D721Med (cell line): ENCODE measurements at places on chromosomes 12 and 14.

DNA sequence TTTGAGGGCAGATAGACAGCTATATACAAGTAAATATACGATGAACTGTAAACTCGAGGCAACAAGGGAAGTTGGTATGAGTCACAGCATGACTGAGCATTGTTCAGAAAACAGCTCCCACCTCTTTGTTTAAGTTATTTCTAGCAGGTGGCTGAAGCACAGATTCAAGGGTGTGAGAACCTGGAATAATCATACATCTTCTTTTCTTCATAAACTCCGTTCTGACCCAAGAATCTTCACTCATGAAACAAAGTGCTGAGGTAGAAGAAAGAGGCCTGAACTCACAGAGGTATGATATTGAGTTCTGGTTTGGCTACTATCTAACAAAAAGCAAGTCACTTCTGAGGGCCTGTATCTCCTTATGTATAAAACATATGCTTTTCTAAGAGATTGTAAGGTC lies 364.1 kb upstream of the KITLG start:
- no peak for DNase-seq

DNA sequence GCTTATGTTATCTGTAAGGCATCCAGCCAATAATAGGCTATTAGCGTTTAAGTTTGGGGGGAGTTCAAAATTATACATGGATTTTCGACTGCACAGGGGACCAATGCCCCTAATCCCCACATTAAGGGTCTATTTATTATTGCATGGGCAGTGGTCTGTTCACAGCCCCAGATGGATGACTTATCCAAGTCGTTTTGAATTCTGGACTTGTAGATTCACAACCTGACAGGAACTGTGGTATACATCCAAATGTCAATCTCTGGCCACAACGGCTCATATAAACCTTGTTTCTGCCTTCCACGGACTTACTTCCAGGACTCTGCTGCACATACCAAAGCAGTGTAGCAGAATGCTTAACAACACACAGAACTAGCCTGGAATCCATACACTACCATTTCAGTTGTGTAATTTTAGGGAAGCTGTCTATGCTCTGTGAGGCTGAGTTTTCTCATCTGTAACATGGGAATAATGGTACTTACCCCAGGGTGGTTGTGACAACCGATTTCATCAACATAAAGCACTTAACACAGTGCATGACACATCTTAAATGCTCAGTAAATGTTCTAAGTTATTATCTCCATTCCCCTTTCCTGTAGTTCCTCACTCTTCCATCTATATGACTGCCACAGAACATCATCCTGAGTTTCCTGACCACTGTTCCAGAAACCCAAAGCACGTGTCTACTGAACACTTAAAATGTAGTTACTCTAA lies 3.7 kb downstream of the DDX24 start:
- DNase-seq: no peak

DNA sequence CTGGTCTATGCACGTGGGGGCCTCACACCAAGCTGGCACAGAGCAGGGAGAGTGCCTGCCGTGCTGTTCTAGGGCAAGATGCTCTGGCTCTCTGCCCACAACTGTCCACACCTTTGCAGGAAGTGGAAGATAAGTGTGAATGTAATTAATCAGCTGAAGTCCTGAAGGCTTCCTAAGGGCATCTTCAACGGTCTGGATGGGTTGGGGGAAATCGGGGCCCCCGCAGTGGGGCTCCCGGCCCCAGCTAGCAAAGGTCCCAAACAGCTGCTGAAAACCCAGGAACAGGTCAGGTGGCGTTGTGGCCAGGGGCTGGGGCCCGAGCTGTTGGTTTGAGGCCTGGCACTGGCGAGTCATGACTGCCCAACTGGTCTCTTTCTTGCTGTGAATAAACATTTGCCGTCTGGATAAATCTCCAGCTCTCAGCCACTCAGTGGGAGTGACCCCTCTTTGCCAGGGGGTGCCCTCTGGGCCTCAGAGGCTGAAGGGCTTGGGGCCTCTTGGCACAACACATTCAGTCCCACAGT lies 6.7 kb upstream of the SLC25A29 start:
- DNase-seq: no peak

DNA sequence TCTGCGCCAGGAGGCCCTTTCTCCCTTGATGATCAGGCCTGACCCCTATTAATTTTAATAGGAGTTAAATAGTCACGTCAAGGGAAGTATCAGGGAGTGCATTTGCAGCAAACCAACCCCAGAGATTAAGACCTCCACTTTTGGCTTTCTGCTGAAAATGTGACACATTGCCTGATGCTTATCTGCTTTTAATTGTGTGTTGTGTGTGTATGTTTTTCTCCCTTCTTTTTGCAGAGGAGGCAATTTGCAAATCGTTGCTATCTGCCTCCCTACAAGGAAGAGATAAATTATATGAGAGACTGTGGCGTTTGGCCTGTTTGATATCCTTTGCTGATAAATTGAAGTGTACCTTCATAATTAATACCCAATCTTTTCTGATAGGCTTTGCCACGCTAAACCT lies 822.9 kb downstream of the VRK1 start:
- no peak for DNase-seq

DNA sequence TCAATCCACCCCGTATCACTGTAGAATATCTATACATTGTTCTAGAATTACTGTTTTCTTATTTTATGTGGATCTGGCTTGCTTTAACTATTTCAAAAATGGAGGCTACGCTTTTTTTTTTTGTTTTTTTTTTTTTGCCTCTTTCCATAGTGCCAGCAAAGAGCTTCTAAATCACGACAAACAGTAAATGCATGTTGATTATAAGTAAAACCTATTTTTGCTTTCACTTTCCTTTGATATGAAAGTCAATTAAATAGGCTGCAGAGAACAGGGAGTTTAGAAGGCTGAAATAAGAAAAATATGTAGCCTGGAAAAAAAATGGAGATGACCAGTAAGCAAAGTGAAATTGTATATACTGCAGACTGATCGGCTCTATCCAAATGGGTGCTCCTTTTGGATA lies 112.3 kb upstream of the AMIGO2 start:
- no peak for DNase-seq

DNA sequence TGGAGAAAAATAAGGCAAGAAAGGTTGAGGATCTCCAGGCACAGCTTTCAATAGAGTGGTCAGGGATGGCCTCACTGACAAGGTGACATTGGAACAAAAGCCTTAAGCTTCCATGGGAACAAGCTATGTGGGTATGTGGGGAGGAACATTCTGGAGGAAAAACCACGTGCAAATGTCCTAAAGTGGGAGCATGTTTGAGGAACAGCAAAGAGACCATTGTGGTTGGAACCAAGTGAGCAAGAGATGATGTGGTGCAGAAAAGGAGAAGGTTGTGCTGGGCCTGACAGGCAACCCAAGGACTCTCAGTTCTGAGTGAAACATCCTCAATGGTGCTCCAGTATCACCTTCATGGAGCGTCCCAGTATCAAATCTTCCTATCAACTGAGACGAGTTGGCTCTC lies 184.0 kb downstream of the CAND1 start:
- DNase-seq: no peak

GRCh38 chr12:102964872-102965271 lies 7.4 kb downstream of the ASCL1 start:
- no peak for DNase-seq

DNA sequence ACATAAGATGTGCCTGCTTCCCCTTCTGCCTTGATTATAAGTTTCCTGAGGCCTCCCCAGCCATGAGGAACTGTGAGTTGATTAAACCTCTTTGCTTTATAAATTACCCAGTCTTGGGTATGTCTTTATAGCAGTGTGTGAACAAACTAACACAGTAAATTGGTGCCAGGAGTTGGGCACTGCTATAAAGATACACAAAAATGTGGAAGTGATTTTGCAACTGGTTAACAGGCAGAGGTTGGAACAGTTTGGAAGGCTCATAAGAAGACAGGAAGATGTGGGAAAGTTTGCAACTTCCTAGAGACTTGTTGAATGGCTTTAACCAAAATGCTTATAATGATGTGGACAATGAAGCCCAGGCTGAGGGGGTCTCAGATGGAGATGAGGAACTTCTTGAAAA lies 264.1 kb downstream of the DACT1 start:
- no peak for DNase-seq

GRCh38 chr12:31832740-31833729 lies 104.2 kb upstream of the AMN1 start:
- no peak for DNase-seq

DNA sequence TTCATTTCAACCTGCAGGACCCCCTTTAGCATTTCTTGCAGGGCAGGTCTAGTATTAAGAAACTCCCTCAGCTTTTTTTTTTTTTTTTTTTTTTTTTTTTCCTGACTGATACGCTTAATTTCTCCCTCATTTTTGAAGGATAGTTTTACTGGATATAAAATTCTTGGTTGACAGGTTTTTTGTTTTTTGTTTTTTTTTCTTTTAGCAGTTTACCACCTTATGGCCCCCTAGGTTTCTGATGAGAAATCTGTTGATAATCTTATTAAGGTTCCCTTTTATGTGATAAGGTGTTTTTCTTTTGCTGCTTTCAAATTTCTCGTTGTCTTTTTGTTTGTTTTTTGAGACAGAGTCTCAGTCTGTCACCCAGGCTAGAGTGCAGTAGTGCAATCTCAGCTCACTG lies 66.5 kb downstream of the BORCS5 start:
- no peak for DNase-seq

- DNase-seq: no peak
Observed at GRCh38 chr12:45705404-45705803, 24.1 kb upstream of the ARID2 start.

GRCh38 chr14:79861111-79861510 lies 350.2 kb downstream of the DIO2 start:
- no peak for DNase-seq

GRCh38 chr12:6632026-6632983 lies 3.5 kb downstream of the LPAR5 start:
- no peak for DNase-seq

DNA sequence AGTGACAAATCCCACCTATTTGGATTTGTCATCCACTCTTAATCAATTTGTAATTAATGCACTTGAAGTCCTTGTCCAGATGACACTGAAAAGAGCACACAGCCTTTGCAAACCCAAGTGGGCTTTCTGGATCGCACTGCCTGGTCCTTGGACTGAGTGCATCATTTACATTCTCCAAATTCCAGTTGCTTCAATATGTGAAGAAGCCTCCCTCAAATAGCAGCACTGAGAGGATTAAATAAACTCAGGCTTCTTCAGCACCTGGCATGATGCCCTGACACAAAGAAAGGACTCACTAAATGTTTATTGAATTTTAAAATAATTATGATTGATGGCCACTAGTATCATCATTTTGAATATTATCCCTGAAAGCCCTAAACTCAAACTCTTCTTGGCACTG lies 496.5 kb downstream of the VRK1 start:
- DNase-seq: no peak

- no peak for DNase-seq
Observed at GRCh38 chr12:131671276-131671675, 39.6 kb upstream of the SFSWAP start.

DNA sequence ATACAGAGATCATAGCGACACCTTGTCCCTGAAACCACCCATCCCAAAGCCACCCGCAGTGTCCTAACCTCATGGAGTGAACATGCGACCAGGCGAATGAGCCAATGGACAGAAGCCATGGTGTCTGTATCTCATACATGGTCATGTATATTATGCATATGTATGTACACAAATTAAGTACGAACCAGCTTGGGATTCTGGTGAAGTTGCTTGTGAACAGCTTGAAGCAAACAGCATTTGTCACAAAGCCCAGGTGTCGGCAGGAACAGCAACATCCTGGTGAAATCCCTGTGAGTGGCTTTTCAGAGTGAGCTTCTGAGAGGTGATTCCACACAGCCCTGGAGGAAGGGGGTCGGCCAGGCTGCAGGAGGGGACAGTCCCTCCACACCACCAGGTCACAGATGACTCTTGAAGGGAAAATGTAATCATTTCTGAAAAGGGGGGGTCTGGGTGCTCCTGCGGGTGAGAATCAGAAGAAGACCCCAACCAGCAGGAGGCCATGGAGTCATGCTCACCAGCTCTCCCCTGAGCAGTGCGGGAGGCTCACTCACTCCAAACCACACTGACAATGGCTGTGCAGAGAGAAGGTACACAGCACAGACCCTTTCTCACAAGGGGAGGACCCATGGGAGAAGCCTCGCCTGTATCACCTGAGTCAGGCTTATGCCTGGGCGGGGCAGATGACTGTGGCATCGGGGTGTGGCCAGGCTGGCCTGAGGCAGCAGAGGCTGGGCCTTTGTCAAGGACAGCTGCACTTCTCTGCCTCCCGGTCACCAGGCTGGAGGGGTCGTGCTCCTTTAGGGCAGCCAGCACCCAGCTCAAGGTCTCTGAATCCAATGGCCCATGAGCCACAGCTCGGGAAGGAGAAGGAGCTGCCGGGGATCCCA lies 14.3 kb downstream of the CHGA start:
- no peak for DNase-seq

DNA sequence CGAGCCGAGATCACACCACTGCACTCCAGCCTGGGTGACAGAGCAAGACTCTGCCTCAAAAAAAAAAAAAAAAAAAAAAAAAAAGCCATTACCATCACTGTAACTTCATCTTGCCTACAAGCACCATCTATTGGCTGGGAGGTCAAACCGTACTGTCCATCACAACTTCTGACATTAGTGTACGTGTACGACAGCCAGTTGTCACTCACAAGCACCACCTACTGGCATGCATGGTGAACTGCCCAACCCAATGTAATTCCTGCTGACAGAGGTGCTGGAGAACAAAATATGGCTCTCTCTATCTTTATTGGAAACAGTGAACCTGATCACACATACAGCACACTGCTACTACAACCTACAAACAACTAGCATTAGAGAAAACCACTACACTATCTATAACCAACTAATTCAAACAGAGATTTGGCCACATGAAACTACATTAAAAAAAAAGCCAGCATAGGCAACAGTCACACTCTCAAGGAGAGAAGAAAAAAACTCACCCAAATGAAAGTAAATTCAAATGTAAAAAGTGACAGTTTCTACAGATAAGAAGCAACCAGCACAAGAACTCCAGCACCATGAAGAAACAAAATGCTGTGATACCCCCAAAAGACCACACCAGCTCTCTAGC lies 82.3 kb downstream of the PUS7L start:
- no peak for DNase-seq

GRCh38 chr14:65170768-65171507 lies 68.6 kb upstream of the MAX start:
- no peak for DNase-seq

- DNase-seq: no peak
Observed at GRCh38 chr12:29320295-29321085, 60.5 kb downstream of the ERGIC2 start.

- DNase-seq: peak; percentile 64
Observed at GRCh38 chr12:3218228-3219171, 141.3 kb downstream of the TSPAN9 start.

- no peak for DNase-seq
Observed at GRCh38 chr14:73630009-73630780, 14.6 kb upstream of the DNAL1 start.

DNA sequence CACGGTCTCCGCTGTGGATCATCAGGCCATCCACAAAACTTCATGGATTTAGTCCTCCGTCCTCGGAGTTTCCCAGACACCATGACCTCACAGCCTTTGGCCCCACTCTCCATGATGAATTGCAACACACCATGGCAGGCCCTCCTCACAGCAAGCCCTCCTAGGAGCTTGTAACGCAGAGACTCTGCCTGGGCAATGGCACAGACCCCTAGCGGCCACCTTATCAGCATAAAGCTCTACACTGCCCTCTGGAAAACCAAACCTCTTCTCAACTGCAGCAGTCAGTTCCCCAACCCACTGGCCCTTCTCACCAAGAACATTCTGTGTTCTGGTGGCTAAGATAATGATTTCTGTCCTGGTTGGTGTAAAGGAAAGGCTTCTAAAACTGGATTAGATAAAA lies 238.4 kb upstream of the USP15 start:
- DNase-seq: no peak

GRCh38 chr12:68891141-68891540 lies 41.8 kb downstream of the CPM start:
- DNase-seq: no peak

GRCh38 chr14:26702721-26703230 lies 104.9 kb upstream of the NOVA1 start:
- no peak for DNase-seq
